CD4-positive, alpha-beta memory T cell (primary cell): ENCODE measurements at places on chromosomes 5 and 9. TPM values are rescaled to one million over a fixed set of nuclear protein-coding genes. Genes with fewer than 3 reads are reported as not detected.

Gene CDHR2
- polyA plus RNA-seq = not detected

Gene CCNO
- not detected for polyA plus RNA-seq

Gene OR1J2
- polyA plus RNA-seq = not detected

GRCh38 chr5:111389390-111390082, 122.8 kb downstream of the STARD4 start:
- DNase-seq = no peak

GRCh38 chr5:27062451-27062850, 24.1 kb upstream of the CDH9 start:
- DNase-seq = no peak

GRCh38 chr5:140162275-140162674, 12.7 kb upstream of the CYSTM1 start:
- DNase-seq = no peak

DNA sequence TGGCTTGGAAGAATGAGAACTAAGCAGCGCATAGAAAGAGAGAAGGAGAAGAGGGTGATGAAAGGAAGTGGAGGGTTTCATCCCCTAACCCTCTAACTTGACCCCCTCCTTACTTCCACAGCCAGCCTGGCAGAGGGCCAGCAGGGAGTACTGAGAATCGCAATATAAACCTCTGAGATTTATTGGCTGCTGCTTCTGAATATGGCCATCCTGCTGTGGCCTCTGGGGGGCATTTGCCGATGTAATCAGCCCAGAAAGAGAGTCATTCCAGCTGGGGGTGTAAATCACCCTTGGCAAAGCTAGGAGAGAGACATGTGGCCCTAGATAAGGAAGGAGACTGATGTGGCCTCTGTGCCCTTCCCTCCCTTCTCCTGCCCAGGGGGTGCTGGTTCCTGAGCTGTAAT, 960 bp upstream of the GFRA3 start:
- DNase-seq = no peak

DNA sequence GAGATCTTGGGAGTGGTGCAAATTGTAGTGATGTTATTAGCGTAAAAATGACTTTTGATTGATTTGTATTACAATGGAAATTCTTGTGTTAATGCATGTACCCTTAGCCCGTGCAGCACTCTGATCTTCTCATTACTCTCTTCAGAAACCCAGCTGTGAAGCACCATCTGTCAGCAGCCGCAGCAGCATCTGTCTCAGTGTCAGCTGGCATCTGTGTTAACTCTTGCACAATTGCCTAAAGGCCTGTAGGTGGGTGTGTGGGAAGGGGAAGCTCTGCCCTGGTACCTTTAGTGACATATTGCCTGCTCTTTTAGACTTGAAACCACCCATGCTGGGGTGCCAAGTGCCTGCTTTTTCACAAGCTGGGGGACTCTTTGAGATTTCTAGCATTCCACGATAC, 101.3 kb downstream of the FBXL7 start:
- no peak for DNase-seq

DNA sequence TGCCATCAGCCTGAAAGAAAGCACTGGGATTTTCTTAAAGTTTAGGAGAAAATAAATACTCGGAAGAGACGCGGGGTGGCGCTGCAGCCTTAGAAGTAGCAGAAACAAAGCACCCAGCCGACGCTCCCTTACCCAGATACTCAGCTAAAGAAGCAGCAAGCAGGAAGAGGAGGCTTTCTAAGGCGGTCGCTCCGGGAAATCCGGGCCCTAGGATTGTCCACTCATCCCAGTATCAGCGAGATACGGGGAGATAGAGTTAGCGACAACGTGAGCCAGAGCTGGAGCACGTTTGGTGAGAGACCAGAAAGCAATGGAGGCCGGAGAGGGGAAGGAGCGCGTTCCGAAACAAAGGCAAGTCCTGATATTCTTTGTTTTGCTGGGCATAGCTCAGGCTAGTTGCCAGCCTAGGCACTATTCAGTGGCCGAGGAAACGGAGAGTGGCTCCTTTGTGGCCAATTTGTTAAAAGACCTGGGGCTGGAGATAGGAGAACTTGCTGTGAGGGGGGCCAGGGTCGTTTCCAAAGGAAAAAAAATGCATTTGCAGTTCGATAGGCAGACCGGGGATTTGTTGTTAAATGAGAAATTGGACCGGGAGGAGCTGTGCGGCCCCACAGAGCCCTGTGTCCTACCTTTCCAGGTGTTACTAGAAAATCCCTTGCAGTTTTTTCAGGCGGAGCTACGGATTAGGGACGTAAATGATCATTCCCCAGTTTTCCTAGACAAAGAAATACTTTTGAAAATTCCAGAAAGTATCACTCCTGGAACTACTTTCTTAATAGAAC, at the start of gene PCDHB2:
Gene PCDHB2 (plus strand): TSS at position 135 of the 782 bp plus-strand sequence. CDS start 176 bp downstream, at position 311.
- no peak for DNase-seq

GRCh38 chr9:87684627-87685219, 41.2 kb upstream of the CTSL start:
- no peak for DNase-seq

GRCh38 chr9:122567901-122568300, 15.0 kb downstream of the OR1N2 start:
- no peak for DNase-seq

GRCh38 chr9:34612788-34613390, 992 bp upstream of the RPP25L start:
- peak; percentile 65 for DNase-seq

DNA sequence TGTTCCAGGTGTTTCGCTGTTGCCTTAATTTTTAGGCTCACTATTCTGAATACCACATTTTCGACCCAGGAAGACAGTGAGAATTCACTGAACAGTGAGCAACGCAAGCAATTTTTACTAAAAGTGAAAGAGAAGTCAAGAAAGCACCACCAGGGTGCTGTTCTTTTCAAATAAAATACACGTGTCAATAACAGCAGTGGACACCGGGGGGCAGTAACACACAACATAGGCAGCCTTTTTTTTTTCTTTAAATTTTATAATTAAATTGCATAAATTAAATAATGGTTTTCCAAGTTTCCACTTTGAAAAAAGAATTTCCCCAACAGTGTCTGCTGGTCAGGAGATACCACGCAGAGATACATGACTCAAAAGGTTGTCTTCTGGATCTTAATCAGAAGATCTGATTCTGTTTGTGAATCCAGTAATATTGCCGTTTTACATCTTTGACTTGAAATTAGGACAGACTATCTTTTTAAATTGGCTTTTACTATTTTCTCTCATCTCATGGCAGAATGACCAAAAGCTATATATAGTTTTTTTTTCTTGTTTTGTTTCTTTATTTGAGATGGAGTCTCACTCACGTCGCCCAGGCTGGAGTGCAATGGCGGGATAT, 47.1 kb upstream of the SH3GL2 start:
- DNase-seq = no peak

- DNase-seq = no peak
Observed at GRCh38 chr5:80168388-80169028, 87.3 kb downstream of the SERINC5 start.

- DNase-seq = no peak
Observed at GRCh38 chr5:78698191-78698791, 49.7 kb upstream of the LHFPL2 start.

DNA sequence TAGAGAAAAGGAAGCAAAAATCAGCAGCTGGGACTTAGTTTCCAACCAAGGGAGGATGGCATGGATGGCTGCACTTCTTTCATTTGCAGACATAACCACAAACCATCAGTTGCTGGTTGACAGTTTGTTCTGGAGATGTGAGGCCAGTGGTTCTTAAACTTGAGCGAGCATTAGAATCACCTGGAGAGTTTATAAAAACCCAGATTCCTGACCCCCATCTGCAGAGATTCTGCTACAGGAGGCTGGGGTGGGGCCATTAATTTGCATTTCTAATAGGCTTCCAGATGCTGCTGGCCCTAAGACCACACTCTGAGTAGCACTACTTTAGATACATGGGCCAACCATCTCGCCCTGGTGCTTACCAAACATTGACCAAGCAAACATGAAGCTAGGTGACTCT, 60.8 kb downstream of the MARCHF3 start:
- DNase-seq = no peak

- no peak for DNase-seq
Observed at GRCh38 chr5:943918-944620, 51.4 kb downstream of the TRIP13 start.

GRCh38 chr9:100074093-100074492, 24.7 kb downstream of the ERP44 start:
- DNase-seq = no peak
